Esophagus squamous epithelium (tissue), 5 donors: ENCODE measurements at places on chromosomes 4 and X.

DNA sequence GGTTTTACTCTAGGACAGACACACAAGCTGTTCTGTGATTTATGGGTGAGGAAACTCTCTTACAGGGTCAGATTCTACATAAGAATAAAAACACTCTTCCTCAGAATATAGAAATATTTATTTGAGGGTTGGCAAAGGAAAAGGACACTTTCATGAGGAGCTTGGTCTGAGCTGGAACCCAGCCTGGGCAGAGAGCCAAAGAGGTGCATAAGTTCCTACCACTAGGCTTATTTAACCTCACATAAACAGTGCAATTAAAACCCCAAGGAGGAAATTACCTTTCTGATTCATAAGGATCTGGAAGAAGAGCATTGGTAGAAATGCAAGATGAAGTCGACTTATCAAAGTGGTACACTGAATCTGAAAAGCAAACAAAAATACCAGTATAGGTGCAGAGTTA is 32.9 kb downstream of the SETD7 start:
- no peak for DNase-seq

GRCh38 chr4:37393321-37393720 is 148.8 kb downstream of the NWD2 start:
- DNase-seq: no peak

GRCh38 chr4:188109157-188109755 is at the start of gene TRIML2:
Gene TRIML2, minus strand, starts transcription at chr4:188109603. Its CDS starts 4,235 bp downstream, at chr4:188105368.
- DNase-seq: no peak

DNA sequence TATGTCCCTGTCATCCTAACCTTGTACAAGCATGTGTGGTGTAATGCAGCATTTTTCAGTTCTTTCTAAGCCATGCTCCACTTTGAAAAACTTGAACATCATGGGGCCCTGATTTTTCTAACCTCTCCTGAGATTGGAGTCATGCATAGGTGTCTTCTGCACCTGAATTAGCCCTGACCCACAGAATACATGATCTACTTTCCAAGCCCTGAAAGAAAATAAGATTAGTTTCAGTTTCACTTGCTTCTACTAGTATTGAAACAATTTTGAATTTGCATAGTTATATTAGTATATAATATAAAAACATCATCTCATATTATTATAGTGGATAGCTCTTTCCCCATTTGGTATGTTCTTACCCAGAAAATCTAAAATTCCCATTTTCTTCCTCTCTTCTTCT is 178.2 kb downstream of the HS3ST1 start:
- no peak for DNase-seq

GRCh38 chrX:150507251-150507856 is 61.1 kb upstream of the MTM1 start:
- DNase-seq: no peak

DNA sequence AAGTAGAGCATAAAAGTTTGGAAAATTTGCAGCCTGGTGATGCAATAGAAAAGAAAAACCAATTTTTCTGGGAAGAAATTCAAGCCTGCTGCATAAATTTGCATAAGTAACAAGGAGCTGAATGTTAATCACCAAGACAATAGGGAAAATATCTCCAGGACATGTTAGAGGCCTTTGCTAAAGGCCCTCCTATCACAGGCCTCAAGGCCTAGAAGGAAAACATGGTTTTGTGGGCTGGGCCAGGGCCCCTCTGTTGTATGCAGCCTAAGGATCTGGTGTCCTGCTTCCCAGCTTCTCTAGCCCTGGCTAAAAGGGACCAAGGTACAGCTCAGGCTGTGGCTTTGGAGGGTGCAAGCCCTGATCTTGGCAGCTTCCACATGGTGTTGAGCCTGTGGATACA is 6.2 kb upstream of the RTL3 start:
- DNase-seq: no peak

DNA sequence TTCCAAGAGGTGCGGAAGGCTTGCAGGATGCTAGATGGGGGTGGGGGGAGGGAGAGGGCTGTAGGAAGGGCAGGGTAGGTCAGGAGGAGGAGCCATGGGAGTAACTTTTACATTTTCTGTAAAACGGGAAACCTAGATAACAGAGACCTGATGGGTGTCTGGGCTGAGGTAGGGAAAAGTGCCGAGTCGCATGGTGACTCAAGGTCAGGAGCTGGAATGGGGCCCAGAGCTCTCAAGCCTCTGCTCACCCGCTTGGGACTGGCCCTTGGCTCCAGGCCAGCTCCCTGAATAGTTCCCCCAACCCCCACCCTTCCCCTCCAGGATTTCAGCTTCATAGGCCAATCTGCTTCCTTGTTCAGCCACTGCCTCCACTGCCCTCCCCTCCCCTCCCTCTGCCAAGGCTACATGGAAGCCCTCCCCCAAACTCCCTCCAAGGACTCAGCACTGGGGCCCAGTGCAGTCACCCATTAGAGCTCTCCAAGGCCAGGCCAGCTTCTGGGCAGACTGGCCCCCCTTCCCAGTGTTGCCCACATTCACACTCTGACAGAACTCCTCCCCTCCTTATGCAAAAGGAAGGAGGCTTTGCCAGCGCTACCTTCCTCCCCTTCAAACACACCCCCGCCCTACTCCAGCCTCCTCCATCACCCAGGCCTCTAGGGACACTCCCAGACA is 43.6 kb downstream of the TSC22D3 start:
- peak; percentile 12 for DNase-seq

GRCh38 chr4:57018980-57019379 is 40.3 kb downstream of the POLR2B start:
- DNase-seq: no peak

GRCh38 chrX:18548996-18549395 is 122.9 kb downstream of the RS1 start:
- no peak for DNase-seq

DNA sequence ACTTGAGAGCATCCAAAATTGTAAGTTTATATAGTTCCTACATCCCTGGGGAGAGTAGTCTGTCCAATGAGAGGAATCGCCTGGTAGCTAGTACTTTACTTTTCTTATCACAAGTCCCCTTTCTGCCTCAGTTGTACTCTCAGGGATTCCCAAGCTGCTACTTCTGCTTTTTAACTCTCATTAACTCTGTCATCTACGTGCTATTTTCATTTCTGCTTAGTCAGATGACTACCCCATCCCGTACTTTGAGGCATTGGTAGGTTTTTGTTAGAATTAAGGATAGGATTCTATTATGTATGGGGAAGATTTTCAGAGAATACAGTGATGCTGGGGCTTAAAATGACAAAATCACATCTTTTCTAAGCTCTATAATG is 24.7 kb downstream of the RBPJ start:
- DNase-seq: no peak

GRCh38 chrX:132908891-132909290 is 49.5 kb downstream of the HS6ST2 start:
- no peak for DNase-seq

GRCh38 chr4:72326692-72327632 is 242.1 kb downstream of the ADAMTS3 start:
- DNase-seq: no peak

DNA sequence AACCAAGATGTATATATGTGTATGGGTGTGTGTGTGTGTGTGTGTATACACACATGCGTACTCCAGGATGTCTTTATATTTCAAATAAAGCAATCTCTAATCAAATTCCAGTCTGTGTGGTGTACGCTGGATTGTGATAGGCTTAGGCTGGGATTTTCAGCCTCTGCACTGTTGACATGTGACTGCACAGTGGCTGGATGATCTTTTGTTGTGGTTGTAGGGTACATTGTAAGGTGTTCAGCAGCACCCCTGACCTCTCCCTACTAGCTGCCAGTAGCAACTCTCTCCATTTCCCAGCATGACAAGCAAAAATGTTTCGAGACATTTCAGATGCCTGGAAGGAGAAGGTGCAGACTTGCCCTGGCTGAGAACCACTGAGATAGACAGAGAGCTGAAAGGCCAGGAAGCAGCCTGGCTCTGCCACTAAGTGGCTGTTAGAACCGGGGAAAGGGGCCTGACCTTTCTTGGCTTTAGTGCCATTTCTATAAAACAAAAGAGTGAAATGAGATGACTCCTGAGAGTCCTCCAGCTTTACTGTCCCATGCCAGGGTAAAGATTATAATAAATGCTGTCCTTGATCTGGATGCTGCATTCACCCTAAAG is 10.5 kb downstream of the PGM2 start:
- DNase-seq: no peak

GRCh38 chrX:29447867-29448266 is 767.5 kb upstream of the MAGEB2 start:
- DNase-seq: no peak

DNA sequence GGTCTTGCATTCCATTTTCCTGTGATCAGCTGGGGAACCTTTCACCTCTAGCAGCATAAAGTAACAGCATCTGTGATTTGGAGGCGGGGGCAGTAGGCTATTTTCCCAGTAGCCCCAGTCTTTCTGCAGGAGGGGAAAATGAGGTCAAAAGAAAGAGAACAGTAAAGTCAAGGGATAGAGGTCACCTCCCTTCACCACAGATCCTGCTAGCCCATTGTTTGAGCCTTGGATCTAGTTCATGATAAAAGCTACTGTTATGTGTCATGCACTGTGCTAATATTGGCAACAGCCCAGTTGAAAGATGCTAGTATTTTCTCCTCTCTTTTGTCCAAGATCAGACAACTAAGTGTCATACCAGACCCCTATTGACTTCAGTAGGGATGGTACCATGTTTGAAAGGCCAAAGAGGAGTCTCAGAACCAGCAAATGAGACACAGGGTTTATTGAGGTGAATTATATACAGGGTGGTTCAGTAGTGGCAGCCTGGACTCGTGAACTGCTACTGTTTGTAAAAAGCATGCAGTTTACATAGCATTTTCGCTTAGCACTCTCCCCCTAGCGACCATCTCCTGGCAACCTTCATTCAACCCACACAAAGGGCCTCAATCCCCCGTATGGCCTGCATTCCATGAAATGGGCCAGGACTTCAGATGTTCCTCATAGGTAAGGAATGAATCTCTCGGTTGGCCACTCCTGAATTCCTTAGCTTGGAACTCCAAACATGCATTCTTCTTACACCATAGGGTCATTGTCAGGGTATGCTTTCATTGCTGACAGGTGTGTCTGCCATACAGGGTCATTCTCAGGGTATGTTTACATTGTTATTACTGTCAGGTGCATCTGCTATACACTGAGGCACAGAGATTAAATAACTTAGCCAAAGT is 170.0 kb upstream of the FRMPD4 start:
- no peak for DNase-seq

GRCh38 chr4:46388857-46389256 is 1.1 kb downstream of the GABRA2 start:
- no peak for DNase-seq

DNA sequence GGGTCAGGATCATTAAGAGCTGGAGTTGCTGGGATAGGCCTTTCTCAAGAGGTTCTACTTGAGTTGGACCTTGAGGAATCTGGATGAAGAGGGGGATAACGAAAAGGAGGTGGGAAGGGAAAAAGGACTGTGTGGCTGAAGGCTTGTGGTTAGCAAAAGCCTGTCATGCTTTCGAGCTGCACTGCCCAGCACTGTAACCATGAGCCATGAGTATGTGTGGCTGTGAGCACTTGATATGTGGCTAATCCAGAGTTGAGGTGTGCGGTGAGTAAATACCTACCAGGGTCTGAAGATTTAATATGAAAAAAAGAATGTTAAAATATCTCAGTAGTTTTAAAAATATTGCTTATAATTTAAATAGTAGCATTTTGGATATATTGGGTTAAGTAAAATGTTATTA is 11.4 kb downstream of the TMEM165 start:
- no peak for DNase-seq

DNA sequence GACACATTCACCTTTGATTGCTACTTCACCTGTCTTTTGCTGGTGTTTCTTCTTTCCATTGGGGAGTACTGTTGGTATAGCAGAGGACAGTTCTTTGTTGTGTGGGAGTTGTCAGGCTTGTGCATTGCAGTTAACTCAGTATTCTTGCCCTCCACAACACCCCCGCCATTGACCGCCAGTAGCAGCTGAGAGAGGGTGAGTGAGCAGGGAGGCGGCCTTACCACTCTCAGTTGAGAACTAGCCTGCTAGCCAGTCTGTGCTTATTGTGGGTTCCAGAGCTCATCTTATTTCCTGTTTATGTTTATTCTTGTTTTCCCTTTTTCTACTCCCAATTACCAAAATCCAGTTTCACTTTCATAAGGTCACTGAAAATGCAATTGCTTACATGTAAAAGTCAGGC is 52.2 kb downstream of the STIM2 start:
- no peak for DNase-seq

GRCh38 chr4:2406406-2406805 is 12.0 kb downstream of the ZFYVE28 start:
- no peak for DNase-seq

DNA sequence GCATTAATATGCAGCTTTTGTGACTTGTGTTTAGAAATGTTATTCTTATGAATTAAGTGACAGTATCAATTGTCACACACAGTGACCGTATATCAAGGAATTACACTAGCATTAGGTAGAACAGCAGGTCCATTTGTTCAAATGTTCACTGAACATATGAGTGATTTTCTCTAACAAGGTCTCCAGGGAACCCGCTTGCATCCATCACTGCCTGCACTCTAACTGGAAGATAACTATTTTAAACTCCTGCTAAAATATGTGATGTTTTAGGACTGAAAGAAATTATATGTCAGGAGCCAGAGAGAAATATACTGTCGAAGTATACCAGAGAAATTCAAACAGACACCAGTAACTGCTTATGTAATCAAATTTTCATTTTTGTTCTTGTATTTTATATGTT is 1395.7 kb downstream of the PCDH18 start:
- no peak for DNase-seq

- no peak for DNase-seq
Measured at GRCh38 chrX:20685652-20686051, 418.9 kb upstream of the RPS6KA3 start.

DNA sequence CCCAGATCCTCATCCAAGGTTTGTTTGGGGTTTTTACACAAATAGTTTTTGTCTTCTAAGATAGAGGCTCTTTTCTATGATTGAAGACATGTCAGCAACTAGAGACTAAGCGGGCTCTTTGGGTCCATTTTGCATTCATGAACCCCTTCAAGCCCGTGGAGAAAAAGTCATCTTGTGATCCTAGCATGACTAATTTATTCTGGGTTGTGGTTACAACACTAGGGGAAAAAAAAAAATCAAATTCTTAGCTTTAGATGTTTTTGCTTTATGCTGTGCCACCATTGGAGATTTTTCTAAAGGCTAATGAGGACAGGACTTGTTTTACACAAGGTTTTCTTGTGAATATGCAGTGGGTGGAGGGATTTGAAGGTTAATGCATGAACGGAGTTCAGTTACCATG is 440.0 kb downstream of the PCDH7 start:
- no peak for DNase-seq

GRCh38 chr4:149972407-149972806 is 105.8 kb upstream of the DCLK2 start:
- no peak for DNase-seq

GRCh38 chrX:100931925-100932285 is 3.2 kb upstream of the XKRX start:
- no peak for DNase-seq

DNA sequence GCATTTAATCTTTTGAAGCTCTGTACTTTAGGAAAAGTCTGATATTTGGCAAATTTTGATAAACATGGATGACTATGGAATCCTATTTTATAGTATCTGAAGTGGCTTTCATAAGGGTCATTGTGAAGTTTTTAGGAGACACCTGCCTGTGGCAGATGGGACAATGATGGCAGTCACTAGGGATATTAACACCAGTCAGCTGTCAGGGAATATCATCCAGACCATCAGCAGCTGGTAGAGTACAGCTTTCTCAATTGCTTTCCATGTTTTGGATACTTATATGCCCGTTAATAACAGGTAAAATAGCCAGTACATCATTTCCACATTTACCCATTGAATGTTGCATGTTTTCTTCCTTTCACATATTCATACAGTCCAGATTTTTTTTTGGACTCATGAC is 39.1 kb downstream of the NPNT start:
- no peak for DNase-seq
